HTR-8/SVneo (cell line): ENCODE measurements at places on chromosomes 4 and X.

GRCh38 chr4:48772556-48772955, 7.5 kb downstream of the FRYL start:
- DNase-seq, result no peak

- DNase-seq, result no peak
These were observed 737.7 kb downstream of the NLGN4X start for GRCh38 chrX:5490786-5491563.

GRCh38 chr4:153909672-153910071, 120.8 kb upstream of the SFRP2 start:
- DNase-seq, result no peak

- no peak for DNase-seq
These were observed 8.3 kb upstream of the CLTRN start for GRCh38 chrX:15672881-15673280.

GRCh38 chrX:66009231-66009845, 30.5 kb downstream of the VSIG4 start:
- DNase-seq, result no peak
